ENCODE measurements at places on chromosomes 5 and 9.

- no peak for DNase-seq
These were observed 871 bp downstream of the TRIO start for GRCh38 chr5:14143841-14144585.

GRCh38 chr9:97972753-97973152 is 10.4 kb upstream of the ANP32B start:
- DNase-seq: no peak

GRCh38 chr9:95773053-95773418 is 102.5 kb upstream of the ERCC6L2 start:
- no peak for DNase-seq

DNA sequence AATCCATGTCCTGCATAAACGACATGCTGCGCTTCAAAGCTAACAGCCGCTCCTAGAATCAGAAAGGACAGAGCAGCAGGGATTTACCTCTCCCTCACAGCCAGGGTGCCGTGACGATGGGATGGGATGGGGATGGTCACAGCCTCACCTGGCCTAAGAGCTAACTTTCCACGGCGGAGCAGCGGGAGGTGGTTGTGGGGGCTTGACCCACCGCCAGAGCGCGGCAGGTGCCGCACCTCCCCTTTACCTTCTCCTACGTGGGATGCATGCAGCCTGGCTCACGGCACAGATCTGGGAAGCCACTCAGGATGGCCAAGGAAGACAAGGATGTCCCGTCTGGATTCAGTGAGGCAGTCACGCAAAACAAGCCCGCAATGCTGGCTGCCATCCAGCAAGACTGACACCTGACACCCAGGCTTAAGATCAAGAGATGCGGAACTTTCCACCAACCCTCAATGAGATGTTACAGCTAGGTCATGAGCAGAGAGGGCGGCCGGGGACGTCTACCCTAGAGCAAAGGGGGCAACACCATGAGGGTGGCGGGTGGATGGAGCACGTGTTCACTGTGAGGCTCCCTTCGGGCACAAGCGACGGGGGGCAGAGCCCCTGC is 5.8 kb downstream of the BRD9 start:
- no peak for DNase-seq

- DNase-seq: no peak
These were observed 323.4 kb downstream of the PIK3R1 start for GRCh38 chr5:68538814-68539420.

GRCh38 chr9:131282175-131282574 is 5.9 kb upstream of the FAM78A start:
- no peak for DNase-seq

- DNase-seq: no peak
These were observed 50.9 kb upstream of the DMRTA1 start for GRCh38 chr9:22395687-22396141.

DNA sequence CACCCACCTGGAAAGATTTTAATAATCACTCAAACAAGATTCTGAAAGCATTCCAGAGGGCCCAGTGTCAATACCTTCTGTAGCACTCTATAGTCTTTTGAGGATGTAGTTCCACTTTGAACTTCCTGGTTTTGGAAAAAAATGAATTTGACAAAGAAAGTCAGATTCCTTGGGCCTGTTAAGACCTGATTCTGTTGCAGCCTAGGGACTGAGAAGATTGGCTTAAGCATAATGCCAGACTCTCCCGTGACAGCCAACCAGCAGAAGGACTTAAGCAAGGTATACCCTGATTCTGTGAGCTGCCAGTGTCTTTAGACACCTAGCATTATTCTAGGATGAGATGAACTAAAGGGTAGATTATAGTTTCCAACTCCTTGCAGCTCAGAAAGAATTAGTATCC is 6.8 kb downstream of the SPINK5 start:
- DNase-seq: no peak

DNA sequence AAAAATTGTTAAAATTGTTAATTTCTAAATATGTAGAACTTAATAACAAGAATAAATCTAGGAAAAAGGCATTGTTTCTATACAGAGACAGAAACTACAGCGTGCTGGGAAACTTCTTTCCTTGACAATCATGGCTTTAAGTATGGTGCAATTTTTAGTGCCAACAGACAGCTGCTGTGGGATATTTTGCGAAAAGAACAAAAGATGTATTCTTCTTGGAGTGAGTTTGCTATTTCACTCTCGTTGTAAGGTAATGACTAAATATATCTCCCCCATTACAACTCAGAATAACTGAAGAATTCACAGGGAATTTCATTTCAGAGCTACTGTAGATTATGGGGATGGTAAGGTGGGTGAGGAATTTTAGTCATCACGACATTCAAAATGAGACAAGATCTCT is 2055.0 kb upstream of the ACO1 start:
- no peak for DNase-seq

DNA sequence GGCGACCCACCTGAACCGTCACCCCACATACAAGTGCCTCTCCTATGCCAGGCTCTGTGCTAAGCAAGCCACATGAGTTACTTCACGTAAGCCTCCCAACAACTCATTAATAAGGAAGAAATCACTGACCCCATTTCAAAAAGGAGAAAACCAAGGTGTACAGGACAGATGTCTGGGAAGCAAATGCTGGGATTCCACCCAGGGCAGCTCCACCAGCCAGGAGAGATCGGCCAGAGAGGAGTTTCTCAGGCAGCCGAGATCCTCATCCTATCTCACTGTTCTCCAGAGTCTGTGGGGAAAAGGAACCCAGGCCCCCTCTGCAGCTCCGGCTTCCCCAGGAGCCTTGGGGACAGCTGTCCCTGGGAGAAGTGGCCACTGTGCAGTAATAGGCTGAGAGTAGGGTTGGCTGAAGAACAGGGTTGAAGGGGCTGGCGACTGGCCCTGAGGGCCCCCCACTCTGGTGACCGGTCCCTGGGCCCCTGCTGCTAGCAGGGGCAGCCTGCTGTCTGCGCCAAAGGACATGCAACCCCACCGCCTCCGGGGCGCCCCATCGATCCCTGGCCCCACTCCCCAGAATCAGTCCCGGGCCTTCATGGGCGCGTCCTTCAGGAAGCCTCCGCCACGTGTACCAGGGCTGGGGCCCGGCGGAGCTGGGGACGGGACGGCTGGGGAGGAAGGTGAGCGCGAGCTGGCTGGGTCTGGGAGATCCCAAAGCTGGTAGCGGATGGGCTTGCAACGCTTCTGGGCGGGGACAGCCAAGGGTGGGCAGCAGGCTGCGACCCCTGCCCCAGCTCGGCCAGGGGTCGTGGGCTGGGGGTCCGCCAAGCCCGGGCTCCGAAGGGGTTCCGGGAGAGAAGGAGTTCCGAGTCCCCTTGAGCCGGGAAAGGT is 44.1 kb upstream of the STXBP1 start:
- DNase-seq: no peak

DNA sequence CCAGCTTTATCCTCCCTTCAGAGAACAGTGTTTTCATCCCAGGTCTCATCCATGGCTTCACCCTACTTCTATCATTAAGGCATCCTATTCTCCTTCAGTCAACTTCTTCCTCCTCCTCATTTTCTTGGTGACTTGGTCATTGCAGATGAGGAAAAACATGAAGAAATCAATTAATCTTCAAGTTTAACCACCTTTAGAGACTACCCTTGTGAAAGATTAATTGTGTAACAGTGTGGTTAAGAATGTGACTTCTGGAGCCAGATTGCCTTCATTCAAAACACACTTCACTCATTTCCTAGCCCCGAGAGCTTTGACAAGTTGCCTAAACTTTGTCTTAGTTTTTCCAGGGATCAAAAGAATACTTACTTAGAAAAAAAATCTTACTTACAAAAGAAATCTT is 110.0 kb downstream of the STK32A start:
- no peak for DNase-seq

DNA sequence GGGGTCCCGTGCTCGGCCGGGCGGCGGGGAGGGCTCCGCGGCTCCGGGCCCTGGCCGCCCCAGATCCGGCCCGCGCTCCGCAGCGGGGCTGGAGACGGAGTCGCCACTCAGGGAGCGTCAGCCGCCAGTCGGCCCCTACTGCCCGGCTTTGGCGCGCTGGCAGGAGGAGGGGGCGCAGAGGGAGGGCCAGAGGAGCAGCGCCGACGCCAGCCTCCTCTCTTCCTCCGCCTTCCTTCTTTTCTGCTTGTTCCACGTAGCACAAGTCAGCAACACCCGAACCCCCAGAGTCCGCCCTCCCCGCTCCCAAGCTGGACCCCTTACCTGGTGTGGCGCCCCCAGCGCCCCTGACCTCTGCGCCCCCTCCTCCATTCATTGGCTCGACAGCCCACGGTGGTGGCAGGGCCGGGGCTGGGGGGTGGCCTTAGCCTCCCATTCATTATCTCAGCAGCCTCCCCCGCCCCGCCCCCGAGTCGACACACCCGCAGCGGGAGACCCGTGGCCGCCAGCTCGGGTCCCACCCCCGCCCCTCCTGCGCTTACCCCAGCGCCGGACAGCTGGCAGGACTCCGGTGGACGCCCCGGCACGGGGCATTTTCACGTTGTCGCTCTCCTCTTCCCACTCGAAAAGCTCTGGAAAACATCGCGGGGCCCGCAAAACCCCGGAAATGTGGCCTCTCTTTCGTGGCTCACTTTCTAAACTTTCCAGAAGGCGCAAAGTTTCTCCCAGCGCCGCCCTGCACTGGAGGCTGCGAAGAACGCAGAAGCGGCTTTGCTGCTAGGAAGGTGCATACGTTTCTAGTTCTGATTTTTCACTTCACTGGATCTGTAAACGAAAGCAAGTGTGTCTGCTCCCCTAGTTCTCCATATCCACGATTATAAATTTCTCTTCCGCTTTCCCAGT is at the start of gene LPAR1:
Gene LPAR1, minus strand, starts transcription at position 140 of the 900 bp plus-strand sequence. CDS start 66,353 bp downstream, outside the sequence.
- DNase-seq: no peak

DNA sequence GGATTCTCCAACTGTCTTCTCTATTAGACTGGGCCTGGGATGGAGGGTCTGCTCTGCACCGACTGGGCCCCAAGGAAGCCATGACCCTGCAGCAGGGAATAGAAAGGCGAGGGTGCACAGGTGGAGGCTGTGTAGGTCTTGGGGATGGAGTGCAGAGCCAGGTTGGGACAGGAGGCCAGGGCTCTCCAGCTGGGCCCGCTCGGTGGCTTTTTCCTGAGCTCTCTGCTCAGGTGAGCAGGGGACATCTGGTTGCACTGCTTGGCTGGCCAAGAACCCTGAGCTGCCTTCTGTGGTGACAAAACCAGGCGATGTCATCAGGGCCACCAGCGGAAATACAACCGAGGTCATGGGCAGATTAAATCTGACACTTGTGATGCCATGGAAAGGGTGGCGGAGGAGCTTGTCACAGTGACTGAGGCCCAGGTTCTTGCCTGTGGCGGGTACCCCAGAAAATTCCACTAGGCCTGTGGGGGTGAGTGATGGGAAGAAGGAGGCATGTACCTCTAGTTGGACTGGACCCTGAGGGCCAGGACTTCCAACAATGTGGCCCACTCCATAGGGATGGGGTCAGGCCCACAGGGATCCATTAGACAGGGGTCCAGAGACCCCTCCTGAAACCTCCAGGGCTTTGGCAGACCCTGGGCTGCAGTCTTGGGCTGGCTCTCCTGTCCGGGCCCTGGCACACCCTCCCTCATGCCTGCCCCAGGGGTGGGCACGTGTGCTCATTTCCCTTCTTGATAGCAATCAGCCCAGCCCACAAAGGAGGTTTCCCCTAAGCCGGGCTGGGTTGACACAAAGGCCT is 4.4 kb upstream of the IL3 start:
- peak; percentile 74 for DNase-seq

GRCh38 chr9:122132539-122132938 is 27.0 kb downstream of the NDUFA8 start:
- no peak for DNase-seq

DNA sequence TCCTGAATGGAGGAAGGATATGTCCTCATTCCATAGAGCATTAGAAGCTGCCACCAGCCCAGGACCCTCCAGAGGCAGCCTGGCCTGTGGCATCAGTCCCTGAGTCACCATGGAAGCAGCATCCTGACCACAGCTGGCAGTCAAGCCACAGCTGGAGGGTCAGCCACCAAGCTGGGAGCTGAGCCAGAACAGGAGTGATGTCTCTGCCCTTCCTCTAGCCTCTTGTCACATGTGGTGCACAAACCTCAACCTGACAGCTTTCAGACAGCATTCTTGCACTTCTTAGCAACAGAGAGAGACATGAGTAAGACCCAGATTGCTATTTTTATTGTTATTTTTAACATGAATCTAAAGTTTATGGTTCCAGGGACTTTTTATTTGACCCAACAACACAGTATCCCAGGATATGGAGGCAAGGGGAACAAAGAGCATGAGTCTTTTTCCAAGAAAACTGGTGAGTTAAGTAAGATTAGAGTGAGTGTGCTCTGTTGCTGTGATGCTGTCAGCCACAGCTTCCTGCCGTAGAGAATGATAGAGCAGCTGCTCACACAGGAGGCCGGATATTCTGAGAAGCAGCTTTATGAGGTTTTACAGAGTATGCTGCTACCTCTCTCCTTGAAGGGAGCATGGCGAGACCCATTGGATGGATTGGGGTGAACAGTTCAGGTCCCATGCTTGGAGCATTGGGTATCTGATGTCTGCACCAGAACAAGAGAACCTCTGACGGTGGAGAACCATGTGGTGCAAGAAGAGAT is 13.0 kb upstream of the CYFIP2 start:
- peak; percentile 91 for DNase-seq

DNA sequence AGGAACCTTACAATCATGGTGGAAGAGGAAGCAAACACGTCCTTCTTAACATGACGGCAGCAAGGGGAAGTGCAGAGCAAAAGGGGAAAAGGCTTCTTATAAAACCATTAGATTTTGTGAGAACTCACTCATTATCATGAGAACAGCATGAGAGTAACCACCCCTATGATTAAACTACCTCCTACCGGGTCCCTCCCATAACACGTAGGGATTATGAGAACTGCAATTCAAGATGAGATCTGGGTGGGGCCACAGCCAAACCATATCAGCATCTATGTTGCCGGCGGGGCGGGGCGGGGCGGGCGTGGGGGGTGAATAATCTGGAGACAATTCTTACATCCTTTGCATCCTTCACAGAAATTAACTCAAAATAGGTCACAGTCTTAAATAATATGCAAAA is 58.8 kb upstream of the GFPT2 start:
- no peak for DNase-seq

GRCh38 chr9:82108941-82109340 is 120.4 kb downstream of the SPATA31D1 start:
- no peak for DNase-seq

DNA sequence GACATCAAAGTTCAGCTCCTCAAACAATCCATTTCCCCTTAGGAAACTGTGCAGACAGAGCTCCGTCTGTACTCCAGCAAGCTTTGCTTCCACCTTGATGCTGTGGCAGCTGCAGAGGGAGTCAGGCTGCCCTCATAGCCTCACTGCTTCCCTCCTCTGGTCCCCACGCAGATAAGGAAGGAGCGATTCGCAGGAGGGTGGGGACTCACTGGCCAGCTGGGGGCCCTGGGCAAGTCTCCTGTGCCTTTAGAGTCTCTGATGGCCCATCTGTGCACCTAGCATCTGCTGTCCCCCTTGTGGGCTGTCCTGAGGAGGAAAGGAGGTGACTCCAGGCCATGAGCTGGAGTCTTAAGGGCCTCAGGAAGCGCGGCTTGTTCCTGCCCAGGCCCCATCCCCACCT is 121.5 kb downstream of the ENTREP1 start:
- no peak for DNase-seq

- no peak for DNase-seq
These were observed 121.5 kb downstream of the EHMT1 start for GRCh38 chr9:137740312-137740711.

- no peak for DNase-seq
These were observed 50.2 kb upstream of the LMX1B start for GRCh38 chr9:126563556-126563955.

GRCh38 chr5:88238732-88239131 is 29.9 kb downstream of the TMEM161B start:
- no peak for DNase-seq

Measured in activated CD8-positive, alpha-beta T cell treated with anti-CD3 and anti-CD28 coated beads, Interleukin-2, amount 10 ng/mL, durations not matched to agents 7 days and 5 days (primary cell).